GM18507 (cell line): ENCODE measurements at places on chromosomes 4 and X.
A peak's percentile ranks its signal among the peaks of the same experiment; 100 is the strongest.

- no peak for DNase-seq
These were observed 15.4 kb downstream of the NHS start for GRCh38 chrX:17390419-17390850.

- DNase-seq, result no peak
These were observed 62.8 kb downstream of the FAM9B start for GRCh38 chrX:8971116-8971515.

DNA sequence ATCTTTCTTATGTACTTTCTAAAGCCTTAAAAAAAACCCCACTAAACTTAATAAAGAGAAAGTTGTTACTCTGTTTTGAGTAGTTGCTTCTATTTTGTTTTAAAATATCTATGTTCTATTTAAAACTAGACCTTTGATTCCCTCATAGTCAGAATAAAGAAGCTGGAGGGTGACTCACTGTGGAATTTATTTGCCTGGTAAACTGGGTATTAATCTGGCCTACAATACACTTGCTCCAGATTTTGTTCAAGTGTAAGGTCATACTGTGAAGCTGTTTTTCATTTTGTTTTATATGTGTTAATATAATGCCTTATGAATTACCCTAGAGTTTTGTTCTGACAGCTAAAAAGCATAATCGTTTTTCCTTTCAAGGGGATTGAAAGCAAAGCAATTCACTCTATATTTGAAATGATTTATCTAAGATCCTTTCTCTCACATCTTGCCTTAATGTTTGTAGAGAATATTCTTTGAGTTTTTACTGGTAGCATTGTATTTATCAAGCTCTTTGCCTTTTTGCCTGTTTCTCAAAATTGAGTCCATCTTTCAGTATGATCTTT lies 277.4 kb upstream of the PITX2 start:
- DNase-seq, result no peak

GRCh38 chr4:153220682-153221395 lies 16.6 kb downstream of the TRIM2 start:
- DNase-seq, result no peak

DNA sequence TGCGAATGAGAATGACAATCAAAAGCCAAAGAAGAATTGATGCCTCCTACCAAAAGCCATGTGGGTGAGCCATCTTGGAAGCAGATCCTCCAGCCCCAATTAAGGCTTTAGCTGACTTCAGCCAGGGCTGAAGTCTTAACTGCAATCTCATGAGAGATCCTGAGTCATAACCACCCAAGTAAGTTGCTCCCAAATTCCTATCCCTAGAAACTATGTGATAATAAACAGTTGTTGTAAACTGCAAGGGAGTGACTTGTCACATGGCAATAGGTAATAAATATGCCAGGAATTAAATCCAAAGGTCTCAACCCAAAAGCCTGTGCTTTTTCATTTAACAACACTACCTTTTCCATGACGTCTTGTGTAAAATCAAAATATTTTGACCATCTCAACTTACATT lies 154.2 kb upstream of the TBL1X start:
- DNase-seq, result no peak

DNA sequence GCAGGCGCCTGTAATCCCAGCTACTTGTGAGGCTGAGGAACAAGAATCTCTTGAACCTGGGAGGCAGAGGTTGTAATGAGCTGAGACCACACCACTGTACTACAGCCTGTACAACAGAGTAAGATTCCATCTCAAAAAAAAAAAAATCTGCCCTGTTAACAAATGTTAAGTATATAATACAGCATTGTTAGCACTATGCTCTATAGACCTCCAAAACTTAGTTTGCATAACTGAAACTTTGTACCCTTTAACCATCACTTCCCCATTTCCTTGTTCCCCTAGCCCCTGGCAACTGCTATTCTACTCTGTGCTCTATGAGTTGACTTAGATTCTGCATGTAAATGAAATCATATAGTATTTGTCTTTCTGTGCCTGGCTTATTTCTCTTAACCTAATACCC lies 76.7 kb downstream of the TAB3 start:
- no peak for DNase-seq

GRCh38 chr4:23920716-23921446 lies 31.0 kb upstream of the PPARGC1A start:
- DNase-seq, result no peak

DNA sequence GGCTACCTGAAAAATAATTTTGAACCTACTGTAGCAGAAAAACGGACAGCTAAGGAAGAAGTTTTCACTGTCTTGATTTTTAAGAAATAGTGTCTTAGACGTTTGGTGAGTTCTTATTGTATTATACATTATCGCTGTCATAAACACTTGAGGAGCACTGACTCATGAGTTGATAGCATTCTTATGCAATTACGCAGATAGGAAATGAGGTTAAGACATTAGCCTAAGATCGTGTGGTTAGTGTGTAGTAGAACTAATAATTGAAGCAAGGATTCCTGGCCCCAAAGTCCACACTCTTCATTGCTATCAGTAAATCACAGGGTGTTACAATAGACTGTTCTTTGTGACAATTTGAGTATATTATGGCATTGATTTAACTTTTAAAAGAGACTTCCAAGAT lies 238.1 kb downstream of the ARAP2 start:
- no peak for DNase-seq

GRCh38 chrX:70172221-70172620 lies 5.1 kb upstream of the DGAT2L6 start:
- DNase-seq, result no peak

DNA sequence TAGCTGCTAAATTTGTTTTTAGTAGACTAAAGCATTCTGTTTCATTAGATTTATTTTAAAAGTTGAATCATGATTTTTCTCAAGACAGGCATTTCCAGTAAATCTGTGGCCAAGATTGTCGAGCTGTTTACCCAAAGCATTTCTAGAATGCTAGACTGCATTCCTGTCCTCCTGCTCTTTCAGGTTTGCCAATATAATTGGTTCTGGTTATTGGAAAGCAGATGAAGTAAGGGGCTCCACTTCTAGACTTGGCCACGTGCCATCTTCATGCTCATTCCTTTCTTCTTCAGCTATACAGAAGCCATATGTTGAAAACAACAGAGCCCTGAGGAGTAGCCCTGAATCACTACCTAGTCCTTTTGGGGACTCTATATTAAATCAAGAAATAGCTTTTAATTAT lies 62.5 kb downstream of the PGRMC2 start:
- DNase-seq, result no peak

DNA sequence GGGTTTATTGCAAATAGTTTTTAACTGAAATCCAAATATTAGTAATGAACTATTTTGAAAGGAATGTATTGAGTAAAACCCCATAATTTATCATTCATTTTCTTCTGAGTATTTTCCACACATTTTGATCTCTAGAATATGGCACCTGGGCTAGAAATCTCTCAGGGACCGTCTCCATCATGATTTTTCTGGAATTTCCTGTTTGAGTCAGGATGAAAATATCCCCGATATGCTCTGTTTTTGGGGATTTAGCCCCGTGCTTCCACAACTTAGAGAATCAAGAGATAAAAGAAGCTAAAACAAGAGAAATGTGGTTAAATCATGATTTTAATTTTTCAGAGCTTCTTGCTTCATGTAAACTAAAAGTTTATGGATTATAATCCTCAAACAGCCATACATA lies 114.2 kb downstream of the SPCS3 start:
- no peak for DNase-seq

- no peak for DNase-seq
These were observed 866.5 kb upstream of the INTU start for GRCh38 chr4:126766241-126766640.

GRCh38 chr4:149701435-149702156 lies 114.0 kb downstream of the IQCM start:
- DNase-seq, result no peak

GRCh38 chr4:153014460-153014859 lies 78.3 kb downstream of the FHDC1 start:
- no peak for DNase-seq

DNA sequence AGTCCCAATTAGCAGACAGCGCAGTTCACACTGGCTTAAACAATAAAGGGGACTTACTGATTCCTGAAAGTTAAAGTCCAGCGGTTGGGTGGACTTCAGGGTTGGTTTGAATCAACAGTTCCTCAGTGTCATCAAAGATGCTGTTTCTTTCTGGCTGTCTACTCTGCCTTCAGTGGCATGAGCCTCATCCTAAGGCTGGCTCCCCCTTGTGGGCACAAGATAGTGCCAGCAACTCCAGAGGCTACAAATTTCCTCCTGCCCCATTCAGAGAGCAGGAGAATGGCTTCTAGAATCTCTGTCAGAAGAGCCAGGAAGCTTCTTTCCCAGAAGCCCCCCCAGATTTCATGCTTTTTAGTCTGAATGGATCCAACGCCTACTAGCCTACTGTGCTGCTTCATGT lies 82.4 kb upstream of the MTM1 start:
- no peak for DNase-seq

GRCh38 chr4:23233596-23233995 lies 540.9 kb downstream of the GBA3 start:
- DNase-seq, result no peak

- no peak for DNase-seq
These were observed 388.9 kb downstream of the SPRY1 start for GRCh38 chr4:123785538-123785937.

- DNase-seq, result no peak
These were observed 151.3 kb downstream of the THOC2 start for GRCh38 chrX:123581586-123581985.

DNA sequence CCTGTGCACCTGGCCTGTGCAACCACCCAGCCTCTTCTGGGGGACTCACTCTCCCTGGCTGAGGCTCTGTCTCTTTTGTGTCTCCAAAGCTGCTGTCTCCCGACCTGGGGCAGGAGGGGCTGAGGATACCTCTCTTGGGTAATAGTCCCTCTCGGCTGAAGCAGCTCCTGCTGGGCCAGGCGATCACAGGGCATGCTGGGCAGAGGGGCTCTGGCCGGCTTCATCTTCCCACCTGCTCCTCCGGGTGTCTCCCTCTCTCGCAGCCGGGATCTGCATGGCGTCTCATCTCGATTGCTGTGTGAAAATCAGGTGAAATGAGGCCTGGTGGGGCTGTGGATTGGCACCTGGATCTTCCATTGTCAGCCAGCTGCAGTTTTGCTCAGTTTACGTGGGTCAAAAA lies 53.2 kb downstream of the MGST2 start:
- DNase-seq, result no peak

DNA sequence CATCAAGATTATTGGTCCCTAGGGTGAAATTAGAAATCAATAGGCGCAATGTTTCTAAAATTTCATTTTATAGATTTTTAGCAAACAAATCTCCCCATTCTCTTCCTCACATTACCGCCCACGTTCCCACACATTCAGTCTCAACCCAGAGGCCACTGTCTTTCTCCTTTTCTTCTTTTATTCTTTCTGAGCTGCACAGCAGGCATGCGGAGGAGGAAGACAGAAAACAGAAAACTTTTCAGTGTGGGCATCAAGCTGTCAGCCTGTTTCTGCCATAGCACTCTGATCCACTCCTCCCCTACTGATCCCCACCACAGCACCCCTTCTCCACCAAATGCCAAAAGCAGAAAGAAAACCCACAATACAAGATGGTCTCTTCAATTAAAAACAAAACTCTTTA lies 94.8 kb upstream of the ADAMTS3 start:
- DNase-seq, result no peak

- no peak for DNase-seq
These were observed 276.0 kb downstream of the SHOX start for GRCh38 chrX:906586-906985.

DNA sequence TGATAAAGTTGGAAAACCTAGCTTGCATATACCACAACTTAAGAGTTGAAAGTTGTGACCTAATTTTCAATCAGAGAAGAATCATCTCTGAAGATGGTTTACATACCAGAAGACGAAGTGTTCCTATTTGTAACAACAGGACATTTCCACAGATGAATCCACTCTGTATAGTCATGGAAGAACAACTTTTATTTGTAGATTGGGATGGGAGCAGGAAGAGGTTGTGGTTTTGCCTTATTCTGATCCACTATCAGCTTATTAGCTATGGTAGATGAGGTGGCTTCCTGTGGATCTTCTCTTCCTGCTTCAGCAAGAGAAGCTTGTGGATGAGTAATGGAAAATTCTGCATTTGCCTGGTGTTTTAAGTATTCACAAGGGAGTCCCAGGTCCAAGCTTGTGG lies 18.6 kb upstream of the SUPT20HL1 start:
- no peak for DNase-seq

DNA sequence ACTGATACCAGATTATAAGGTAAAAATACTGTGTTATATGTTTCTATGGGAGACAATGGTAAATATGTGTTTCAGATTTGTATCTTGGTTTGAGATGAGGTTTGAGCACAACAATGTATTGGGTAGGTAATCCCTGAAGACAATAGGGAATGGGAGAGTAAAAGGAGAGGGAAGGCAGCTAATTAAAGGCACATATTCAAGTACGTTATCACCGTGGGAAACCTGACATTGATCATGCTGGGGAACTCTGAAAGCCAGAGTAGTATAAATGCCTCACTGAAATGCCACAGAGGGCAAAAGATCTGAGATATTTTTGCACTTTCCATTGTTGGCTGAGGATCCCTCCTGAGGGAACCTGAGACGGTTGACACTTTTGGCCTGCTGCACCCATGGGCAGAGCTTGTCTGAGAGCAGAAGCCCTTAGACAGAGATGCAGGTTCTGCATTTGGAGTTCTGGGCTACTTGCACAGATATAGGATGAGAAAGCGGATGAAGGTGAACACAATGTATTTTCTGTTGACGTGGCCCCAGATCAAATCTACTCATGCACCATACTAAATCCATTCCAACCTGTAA lies 506.7 kb downstream of the PCDH18 start:
- DNase-seq, result no peak

- DNase-seq, result no peak
These were observed 125.7 kb upstream of the ACSL4 start for GRCh38 chrX:109858602-109859341.

DNA sequence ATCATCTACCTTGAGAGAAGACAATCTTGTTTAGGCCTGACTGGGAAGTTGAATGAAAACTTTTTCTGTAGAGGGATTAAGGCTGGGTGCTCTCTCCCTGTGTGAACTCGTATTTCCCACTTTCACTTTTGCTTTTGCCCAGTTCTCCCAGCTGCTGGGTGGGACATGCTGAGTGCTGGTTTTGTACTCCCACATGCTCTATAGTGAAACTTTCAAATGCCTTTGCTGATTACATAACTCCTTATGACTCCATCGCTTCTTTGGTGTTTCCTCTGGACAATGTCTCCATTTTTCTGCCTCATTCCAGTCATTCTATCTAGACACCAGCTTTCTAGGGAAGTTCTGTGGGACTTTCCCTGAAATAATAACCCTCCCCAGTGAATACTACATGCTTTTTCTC lies 100.5 kb downstream of the CLNK start:
- DNase-seq, result peak; percentile 23

DNA sequence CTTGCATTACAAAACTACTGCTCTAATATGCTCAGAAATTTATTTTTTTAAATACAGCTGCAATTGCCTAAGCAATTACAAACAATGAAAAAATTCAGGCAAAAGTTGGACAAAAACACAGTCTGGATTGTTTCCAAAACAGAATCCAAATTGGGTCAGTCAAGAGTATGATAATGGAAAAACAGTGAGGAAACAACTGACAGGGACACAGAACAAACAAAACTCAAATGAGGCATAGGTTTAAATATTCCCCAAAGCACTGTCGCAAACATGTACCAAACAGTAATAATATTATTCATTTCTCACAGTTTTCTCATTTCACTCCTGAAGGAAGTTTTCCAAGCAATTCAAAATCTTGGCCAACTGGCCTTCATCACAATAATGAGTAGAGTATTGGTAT lies 386.6 kb downstream of the CENPC start:
- no peak for DNase-seq

- no peak for DNase-seq
These were observed 39.5 kb upstream of the ZNF330 start for GRCh38 chr4:141180991-141181761.
